ENCODE measurements at places on chromosomes 11 and 22.

- no peak for DNase-seq
Observed at GRCh38 chr11:128318856-128319474, 268.4 kb downstream of the ETS1 start.

GRCh38 chr22:37443977-37444376, 16.7 kb upstream of the ELFN2 start:
- no peak for DNase-seq

GRCh38 chr22:30968015-30968923, at the start of gene MORC2:
MORC2 (minus strand) TSS chr22:30968774; CDS start chr22:30967889, 885 bp downstream.
- no peak for DNase-seq

DNA sequence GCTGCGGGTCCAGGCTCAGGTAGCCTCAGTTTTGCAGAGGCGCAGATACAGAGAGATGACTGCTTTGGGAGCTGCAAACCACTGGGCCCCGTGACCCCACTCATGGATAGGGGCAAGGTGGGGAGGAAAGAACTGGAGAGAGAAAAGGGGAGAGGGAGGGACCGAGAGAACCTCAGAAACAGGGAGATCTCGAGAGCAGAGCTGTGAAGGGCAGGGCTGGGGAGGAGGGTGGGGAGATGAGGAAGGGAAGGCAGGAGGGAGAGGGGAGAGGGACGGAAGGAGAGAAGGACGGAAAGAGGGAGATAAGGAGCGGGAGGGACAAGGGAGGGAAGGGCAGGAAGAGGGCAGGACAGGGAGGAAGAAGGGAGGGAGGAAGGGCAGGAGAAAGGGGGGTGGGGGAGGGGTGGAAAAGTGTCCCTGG, 46.3 kb downstream of the IGLL1 start:
- DNase-seq: no peak

GRCh38 chr22:32005453-32005852, 37.6 kb upstream of the SLC5A1 start:
- DNase-seq: no peak

GRCh38 chr11:106714199-106714598, 304.1 kb downstream of the GUCY1A2 start:
- no peak for DNase-seq

DNA sequence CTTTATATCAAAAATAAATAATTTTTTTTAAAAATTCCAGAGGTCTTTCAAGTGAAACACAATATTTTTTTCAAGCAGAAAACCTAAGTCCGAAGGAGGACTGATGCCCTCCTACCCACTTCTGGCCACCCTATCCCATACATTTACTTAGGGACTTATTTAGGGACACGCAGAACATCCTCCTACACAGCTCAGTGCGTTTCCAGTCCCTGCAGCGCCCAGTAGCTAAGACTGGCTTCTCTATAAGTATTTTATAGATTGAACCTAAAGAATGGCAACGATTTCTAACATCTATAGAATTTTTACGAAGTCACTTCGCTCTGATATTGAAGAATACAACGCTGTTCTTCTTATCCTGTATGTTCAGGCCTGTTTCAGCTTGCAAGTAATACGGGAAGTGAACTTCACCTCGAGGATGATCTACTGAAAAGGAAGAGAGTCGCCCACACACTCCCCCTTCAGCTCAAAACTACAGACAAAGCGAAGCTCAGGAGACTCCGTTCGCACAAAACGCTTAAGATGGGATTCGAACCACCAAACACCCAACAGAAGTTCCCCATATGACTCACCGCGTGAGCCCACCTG, 328 bp downstream of the CHEK2 start:
- no peak for DNase-seq

- DNase-seq: no peak
Observed at GRCh38 chr22:18005201-18005926, 19.0 kb downstream of the MICAL3 start.

- DNase-seq: peak; percentile 47
Observed at GRCh38 chr11:85590848-85591483, 36.2 kb downstream of the DLG2 start.

DNA sequence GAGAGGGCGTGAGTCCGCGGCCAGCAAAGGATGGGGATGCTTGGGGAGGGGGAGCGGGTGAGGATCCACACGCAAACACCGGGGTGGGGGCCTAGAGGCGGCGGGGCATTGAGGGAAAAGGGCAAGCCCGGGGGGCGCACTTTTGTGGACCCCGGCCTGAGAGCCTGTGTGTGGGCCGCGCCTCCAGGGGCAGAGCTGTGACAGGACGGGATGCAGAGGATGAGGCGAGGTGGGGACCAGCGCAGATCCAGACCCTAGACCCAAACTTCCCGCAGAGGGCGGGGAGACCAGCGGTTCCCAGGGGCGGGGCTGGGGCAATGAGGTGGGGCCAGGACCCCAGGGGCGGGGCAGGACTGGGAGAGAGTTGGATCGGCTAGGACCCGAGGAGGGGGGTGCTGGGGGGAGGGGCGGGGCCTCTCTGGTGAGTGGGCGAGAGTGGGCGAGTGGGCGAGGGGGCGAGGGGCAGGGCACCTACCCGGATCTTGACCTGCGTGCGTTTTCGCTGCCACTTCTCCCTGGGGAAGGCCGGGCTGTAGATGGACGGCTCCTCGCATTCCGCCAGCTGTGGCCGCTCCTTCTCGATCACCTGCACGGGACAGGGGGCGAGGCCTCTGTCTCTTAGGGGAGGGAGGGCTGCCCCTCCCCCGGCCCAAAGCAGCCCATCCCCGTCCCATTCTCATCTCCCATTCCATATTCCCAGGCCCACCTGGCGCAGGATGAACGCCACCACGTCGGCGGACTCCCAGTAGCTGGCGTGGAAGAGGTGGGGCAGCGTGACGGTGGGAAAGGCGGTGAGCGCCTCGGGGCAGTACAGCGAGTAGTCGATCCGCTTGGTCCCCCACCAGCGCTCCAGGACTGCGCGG, 10.6 kb downstream of the PITPNM1 start:
- DNase-seq: no peak

GRCh38 chr11:129787532-129788155, 28.0 kb upstream of the TMEM45B start:
- no peak for DNase-seq

DNA sequence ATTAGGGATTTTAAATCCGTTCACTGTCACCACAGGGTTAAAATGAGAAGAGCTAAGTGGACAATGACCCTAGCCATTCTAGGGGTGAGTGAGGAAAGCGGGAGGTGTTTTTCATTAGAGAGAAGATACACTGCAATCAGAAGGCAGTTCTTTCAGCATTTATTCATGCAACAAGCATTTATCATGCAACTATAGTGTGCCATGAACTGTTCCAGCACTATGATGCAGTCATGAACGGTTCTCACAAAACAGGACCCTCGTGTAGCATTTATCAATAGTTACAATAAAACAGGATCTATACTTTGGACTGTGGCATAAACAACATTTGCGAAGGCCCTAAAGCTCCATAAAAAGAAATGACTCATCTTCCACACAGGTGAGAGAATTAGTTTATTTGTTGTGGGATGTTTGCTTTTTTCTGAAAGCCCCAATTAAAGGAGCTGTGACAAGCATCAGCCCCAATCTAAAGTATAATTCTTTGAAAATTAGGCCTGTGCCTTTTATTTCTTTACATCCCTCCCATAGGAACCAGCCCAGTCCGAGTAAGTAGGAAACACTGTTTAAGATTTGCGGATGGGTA, 51.5 kb downstream of the PAMR1 start:
- no peak for DNase-seq

DNA sequence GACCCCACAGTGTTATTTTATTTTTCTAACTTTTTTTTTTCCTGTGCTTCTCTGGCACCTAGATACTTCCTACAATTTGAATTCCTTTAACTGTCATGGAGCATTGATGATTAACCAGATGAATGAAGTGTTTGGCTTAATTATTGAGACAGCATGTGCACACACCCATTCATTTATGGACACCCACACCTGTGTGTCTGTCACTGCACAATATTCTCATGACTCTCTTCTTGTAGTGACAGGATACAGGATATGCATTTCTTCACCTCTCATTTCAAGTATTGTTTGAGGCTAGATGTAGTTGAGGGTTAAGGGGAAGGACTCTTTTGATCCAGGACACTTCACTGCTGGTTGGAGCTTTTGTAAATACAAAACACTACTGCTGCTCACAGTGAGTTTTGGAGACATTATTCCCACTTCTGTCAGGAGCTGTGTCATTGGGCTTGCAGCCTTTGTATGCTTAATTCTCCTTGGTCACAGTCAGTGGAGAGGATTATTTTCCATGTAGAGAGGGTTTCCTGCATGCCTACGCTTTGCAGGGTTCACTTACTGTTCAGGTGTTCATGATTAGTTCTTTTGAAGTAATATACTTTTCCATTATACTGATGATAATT, 33.5 kb downstream of the SPECC1L start:
- no peak for DNase-seq

GRCh38 chr22:30435674-30436126, 10.1 kb downstream of the MTFP1 start:
- no peak for DNase-seq

DNA sequence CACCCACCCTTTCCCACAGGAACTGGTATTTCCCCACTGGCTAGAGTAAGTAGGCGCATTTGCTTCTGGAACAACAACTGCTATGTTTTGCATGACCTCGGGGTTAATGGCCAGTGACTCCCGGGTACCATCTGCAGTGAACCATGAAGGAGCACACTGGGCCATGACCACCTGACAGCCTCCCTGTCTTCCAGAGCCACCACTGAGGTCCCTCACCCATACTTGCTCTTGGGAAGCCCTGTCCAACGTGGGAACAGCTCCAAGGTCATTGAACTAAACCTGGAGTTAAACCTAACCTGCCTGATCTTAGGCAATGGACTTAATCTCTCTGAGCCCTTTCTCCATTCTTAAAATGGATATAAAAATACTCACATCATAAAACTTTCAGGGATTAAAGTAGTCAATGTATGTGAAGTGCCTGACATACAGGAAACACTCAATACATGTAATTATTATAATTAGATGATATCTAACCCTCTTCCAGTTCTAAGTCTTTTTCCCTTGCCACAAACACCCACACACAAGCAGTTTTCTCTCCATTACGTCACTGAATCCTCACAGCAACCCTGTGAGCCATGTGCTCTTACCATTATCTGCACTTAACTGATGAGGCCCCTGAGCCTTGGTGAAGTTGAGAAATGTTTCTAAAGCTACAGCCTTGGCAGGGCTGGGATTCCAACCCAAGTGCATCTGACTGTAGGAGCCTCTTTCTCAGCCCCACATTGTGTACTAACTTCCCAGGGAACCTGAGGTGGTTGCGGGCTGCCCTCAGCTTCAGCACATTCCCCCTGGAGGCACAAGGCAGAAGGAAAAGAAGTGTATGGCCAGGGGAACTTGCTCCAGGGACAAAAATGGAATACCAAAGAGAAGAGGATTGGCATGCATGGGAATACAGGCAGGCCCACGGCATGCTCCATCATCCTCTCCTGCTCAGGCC, 74.5 kb upstream of the NCAM1 start:
- DNase-seq: no peak

DNA sequence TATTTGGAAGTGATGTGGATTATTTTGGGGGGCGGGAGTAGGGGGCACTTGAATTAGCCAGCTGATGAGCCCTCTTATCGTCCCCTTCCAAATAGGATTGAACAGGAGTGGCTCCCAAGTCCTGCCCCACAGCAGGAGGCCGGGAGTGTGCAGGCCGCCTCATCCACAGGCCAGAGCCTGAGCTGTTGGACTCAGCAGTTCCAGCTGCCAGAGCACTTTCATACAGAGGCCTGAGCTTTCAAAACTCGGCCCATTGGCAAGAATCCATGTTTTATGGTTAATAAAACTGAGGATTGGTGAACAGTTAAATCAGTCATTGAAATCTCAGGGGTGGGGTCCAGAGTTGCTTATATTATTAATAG, 9.6 kb downstream of the FAM118A start:
- DNase-seq: no peak

DNA sequence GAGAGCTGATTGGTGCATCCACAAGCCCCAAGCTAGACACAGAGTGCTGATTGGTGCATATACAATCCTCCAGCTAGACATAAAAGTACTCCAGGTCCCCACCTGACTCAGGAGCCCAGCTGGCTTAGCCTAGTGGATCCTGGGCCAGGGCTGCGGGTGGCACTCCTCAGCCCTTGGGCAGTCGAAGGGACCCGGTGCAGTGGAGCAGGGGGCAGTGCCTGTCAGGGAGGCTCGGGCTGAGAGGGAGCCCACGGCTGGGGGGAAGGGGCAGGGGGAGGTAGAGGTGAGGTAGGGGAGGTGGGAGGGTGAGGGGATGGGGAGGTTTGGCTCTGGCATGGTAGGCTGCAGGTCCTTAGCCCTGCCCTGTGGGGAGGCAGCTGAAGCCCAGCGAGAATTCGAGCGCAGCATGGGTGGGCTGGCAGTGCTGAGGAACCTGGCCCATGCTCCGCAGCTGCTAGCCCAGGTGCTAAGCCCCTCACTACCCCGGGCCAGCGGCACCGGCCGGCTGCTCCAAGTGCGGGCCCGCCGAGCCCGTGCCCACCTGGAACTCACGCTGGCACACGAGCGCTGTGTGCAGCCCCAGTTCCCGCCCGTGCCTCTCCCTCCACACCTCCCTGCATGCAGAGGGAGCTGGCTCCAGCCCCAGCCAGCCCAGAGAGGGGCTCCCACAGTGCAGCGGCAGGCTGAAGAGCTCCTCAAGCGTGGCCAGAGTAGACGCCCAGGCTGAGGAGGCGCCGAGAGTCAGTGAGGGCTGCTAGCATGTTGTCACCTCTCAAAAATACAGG, 742.8 kb downstream of the FAM181B start:
- DNase-seq: no peak

- no peak for DNase-seq
Observed at GRCh38 chr22:20421507-20421874, 16.1 kb downstream of the SCARF2 start.

DNA sequence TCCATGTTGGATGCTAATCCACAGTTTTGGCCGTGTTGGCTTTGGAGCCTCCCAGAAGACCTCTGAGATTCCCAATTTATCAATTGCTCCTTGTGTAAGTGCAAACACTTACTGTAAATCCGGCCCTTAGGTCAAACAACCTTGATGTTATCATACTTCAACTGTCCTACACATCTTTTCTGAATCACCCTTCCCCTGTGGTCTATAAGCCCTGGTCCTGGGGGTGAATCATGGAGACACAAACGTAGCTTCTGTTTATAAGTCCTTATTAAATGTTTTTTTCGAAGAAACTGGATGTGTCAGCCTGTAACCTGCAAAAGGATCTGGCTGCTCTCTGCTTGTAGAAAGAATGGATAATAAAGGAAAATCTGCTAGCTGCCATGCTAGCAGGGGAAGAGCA, 1.7 kb upstream of the IL10RA start:
- DNase-seq: no peak

DNA sequence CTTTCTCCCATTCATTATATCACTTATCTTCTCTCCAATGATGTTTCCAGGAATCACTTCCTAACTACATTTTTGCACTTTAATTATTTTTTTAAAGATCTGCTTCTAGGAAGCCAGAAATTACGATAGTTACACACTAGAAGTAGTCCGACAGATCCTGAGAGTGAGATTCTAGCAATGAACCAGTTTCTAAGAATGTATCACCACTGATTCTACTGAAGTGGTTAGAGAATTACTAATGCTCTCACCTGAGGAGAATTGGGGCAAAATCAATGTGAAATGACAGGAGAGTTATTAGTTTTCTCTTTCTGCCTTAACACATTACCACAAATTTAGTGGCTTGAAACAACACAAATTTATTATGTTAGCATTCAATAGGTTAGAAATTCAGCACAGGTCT, 241.2 kb downstream of the CASP12 start:
- DNase-seq: no peak

Data from NCI-H1417 treated with DMSO at 0.1 percent for 48 hours (cell line).